ENCODE measurements at places on chromosomes 6 and 20. TPM values are rescaled to one million over a fixed set of nuclear protein-coding genes. Genes with fewer than 3 reads are reported as not detected.

ZC2HC1B gene
- total RNA-seq = not detected

SRSF12 gene
- not detected for total RNA-seq

TFAP2D gene
- total RNA-seq = not detected

SUN5 gene
- total RNA-seq = not detected

AGER gene
- 1,590 TPM for total RNA-seq

SLC12A5 gene
- total RNA-seq = 2.0 TPM

CTCFL gene
- not detected for total RNA-seq

FABP7 gene
- not detected for total RNA-seq

SLC22A23 gene
- total RNA-seq = 19.2 TPM

SIM1 gene
- not detected for total RNA-seq

BFSP1 gene
- 2.7 TPM for total RNA-seq

RUNX2 gene
- 4.6 TPM for total RNA-seq

- H3K36me3 ChIP-seq = no peaks in the 10 kb centered on the region
- no peaks in the 10 kb centered on the region for H3K27me3 ChIP-seq
- no peak for DNase-seq
- no peak overlapping the region for H3K4me3 ChIP-seq
- H3K27ac ChIP-seq = no peak overlapping the region
- peaks cover 26% of the 10 kb centered on the region for H3K4me1 ChIP-seq
Observed at GRCh38 chr20:57676589-57677583, 32.9 kb downstream of the PMEPA1 start.

- no peak for DNase-seq
- H3K4me3 ChIP-seq = no peak overlapping the region
- peaks cover 10% of the 10 kb centered on the region for H3K4me1 ChIP-seq
- no peaks in the 10 kb centered on the region for H3K27me3 ChIP-seq
- H3K36me3 ChIP-seq = no peaks in the 10 kb centered on the region
Observed at GRCh38 chr20:50744143-50744792, 12.9 kb downstream of the PARD6B start.

GRCh38 chr20:17952692-17953684, 15.6 kb downstream of the SNX5 start:
- no peaks in the 10 kb centered on the region for H3K27me3 ChIP-seq
- DNase-seq = no peak
- no peak overlapping the region for H3K27ac ChIP-seq
- H3K4me1 ChIP-seq = peaks cover 26% of the 10 kb centered on the region

- no peaks in the 10 kb centered on the region for H3K27me3 ChIP-seq
- H3K36me3 ChIP-seq = no peaks in the 10 kb centered on the region
- DNase-seq = no peak
- no peak overlapping the region for H3K4me3 ChIP-seq
- no peaks in the 10 kb centered on the region for H3K4me1 ChIP-seq
Observed at GRCh38 chr6:133262804-133263203, 21.6 kb downstream of the EYA4 start.

DNA sequence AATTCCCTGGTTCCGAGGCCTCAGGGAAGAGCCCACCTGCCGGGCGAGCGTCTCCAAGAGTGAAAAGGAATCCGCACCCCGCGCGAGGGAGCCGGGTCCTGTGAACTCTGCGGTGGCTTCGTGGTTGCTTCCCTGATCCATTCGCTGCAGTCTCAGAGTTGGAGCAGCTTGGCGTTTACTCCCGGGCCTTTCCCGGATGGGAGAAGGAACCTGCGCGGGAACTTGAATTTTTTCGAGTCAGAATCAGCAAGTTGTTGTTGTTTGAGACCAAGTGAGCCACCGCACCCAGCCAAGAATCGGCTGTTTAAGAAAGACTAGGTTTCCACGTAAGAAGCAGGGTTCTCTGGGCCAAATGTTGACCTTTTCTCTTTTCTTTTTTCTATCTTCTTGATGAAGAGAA, 12.9 kb downstream of the PRSS16 start:
- H3K27me3 ChIP-seq = peaks cover 50% of the 10 kb centered on the region
- H3K36me3 ChIP-seq = no peaks in the 10 kb centered on the region
- H3K4me3 ChIP-seq = no peak overlapping the region
- no peak overlapping the region for H3K27ac ChIP-seq
- H3K4me1 ChIP-seq = no peaks in the 10 kb centered on the region

DNA sequence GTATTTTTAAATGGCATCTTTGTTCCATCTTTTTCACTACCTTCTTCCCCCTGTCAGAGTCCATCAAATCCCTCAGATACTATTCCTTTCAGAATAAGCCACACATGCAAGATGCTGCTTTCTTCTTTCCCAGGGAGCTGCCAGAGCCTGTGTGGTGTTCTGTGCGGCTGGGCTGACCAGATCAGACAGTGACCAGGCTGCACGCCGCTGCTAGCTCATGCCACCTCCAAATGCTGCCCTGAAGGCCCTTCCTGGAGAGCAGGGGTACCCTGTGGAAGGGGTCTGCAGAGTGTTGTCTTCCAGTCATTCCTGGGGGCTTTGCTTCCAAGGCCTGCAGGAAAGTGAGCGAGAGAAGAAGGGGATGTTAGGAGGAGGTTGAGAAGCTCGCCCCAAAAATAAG, 179.1 kb upstream of the SUPT3H start:
- no peaks in the 10 kb centered on the region for H3K27me3 ChIP-seq
- DNase-seq = no peak
- no peak overlapping the region for H3K27ac ChIP-seq
- no peak overlapping the region for H3K4me3 ChIP-seq

DNA sequence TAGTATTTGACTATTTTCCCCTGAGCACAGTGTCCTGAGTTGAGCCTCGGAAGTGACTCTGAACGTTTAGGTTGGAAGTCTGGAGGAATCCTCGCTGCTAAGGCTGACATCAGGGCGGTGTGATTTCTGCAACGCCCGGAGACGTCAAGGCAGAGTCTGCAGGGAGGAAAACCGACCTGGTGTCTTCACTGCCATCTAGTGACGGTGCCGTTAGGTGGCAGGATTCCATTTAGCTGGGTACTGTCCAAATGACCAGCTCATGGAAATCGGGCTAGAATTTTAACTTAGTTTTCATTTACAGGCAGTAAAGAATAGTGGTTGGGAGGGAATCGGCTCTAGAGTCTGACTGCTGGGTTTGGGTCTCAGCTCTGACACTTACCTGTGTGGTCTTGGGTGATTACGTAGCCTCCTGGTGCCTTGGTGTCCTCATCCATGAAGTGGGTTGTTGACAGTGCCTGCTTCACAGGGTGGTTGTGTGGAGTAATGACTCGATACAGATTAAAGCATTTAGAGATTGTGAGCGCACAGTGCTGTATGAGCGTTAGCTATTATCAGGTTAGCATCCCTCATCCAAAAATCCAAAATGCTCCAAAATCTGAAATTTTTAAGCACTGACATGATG, 35.0 kb downstream of the FOXF2 start:
- no peaks in the 10 kb centered on the region for H3K36me3 ChIP-seq
- no peaks in the 10 kb centered on the region for H3K4me1 ChIP-seq
- no peaks in the 10 kb centered on the region for H3K27me3 ChIP-seq
- H3K27ac ChIP-seq = no peak overlapping the region
- H3K4me3 ChIP-seq = no peak overlapping the region
- DNase-seq = no peak

DNA sequence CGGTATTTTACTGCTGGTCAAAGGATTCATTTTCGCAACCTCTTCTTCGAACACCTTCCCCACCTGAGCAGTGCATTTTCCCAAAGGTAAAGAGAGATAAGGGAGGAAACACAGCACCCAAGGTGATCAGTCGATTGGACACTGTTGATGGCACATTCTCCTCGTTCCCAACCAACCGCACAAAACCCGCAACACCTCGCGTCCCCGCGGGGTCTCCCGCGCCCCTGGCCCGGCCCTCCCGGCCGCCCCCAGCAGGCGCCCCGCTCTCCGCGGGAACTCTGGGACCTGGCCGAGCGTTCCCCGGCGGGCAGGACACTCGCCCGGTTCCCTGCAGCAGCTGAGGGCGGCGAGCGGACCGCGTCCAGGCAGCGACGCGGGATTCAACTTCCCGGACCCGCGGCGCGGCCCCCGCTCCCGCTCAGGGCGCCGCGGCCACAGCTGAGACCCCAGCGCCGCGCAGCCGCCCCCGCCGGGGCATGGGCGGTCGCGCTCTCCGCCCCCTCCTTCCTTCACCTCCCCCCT, 506 bp downstream of the RGS17 start:
- H3K36me3 ChIP-seq = no peaks in the 10 kb centered on the region
- H3K27me3 ChIP-seq = peaks cover 41% of the 10 kb centered on the region
- DNase-seq = peak; percentile 49
- H3K4me3 ChIP-seq = peak overlapping the region; percentile 56

DNA sequence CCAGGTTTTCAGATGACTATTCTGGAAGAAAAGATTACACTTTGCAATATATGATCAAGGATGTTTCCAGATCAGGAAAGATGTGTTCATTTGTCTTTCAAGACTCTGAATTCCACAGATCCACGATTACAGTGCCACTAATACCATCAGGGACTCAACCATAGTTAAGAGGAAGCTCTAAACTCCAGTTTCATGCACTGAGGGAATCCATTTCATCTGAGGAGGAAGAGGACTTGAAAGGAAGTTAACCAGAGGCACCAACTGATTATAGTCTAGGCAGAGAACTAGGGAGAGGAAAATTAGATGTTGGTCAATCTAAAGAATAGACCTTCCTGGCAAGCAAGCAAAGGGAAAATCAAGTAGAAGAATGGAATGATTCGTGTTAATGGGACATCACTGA, 218.3 kb upstream of the PRDM1 start:
- H3K27ac ChIP-seq = no peak overlapping the region
- DNase-seq = no peak
- no peaks in the 10 kb centered on the region for H3K27me3 ChIP-seq
- no peaks in the 10 kb centered on the region for H3K36me3 ChIP-seq
- no peak overlapping the region for H3K4me3 ChIP-seq
- peaks cover 2% of the 10 kb centered on the region for H3K4me1 ChIP-seq

DNA sequence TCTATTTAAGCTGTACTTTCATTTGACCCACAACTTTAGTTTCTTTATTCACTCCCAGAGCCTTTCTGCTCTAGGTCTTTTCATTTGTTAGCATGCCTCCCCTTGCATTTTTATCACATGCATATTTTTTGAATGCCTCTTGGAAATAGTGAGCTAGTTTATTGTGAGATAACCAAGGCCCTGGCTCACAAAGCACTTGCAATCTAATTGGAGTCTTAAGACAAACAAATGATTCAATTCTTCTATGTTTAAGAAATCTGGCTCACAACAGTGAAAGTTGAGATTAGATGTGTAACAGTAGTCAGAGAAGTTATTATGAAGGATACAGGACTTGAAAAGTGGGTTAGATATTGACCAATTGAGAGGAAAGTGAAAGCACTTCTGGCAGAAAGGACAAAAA, 173.4 kb downstream of the MOXD1 start:
- H3K27me3 ChIP-seq = no peaks in the 10 kb centered on the region
- no peaks in the 10 kb centered on the region for H3K36me3 ChIP-seq

- H3K36me3 ChIP-seq = peaks cover 51% of the 10 kb centered on the region
- no peaks in the 10 kb centered on the region for H3K27me3 ChIP-seq
- no peak overlapping the region for H3K27ac ChIP-seq
- no peak overlapping the region for H3K4me3 ChIP-seq
- no peak for DNase-seq
Observed at GRCh38 chr20:2986466-2986865, 57.0 kb upstream of the GNRH2 start.

GRCh38 chr20:59063358-59064213, 21.0 kb upstream of the PRELID3B start:
- no peaks in the 10 kb centered on the region for H3K36me3 ChIP-seq
- no peaks in the 10 kb centered on the region for H3K4me1 ChIP-seq
- no peaks in the 10 kb centered on the region for H3K27me3 ChIP-seq
- no peak overlapping the region for H3K27ac ChIP-seq
- no peak overlapping the region for H3K4me3 ChIP-seq

- no peak overlapping the region for H3K4me3 ChIP-seq
- no peaks in the 10 kb centered on the region for H3K36me3 ChIP-seq
- no peaks in the 10 kb centered on the region for H3K27me3 ChIP-seq
- H3K27ac ChIP-seq = no peak overlapping the region
- no peak for DNase-seq
Observed at GRCh38 chr6:14597090-14597489, 479.5 kb downstream of the CD83 start.

GRCh38 chr6:137630666-137631065, 136.5 kb upstream of the OLIG3 start:
- no peak for DNase-seq
- H3K27ac ChIP-seq = no peak overlapping the region
- H3K4me1 ChIP-seq = no peaks in the 10 kb centered on the region
- no peaks in the 10 kb centered on the region for H3K27me3 ChIP-seq
- no peaks in the 10 kb centered on the region for H3K36me3 ChIP-seq

DNA sequence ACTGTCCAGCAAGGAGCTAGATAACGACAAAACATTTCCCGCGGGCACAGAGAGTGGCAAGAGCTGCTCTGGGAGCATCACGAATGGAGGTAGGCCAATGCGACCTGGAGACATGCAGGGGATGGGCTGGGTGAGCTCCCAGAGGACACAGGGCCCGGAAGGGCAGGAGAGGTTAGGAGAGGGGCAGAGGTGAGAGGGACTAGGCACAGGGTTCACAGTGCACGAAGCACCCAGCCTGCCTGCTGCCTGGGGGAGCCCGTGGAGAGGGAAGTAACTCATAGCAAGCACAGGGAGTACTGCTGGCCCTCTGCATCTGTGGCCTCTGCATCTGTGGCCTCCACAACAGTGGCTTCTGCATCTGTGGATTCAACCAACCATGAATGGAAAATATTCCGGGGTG, 126.5 kb downstream of the HUS1B start:
- no peaks in the 10 kb centered on the region for H3K4me1 ChIP-seq
- H3K27ac ChIP-seq = no peak overlapping the region
- H3K27me3 ChIP-seq = no peaks in the 10 kb centered on the region
- H3K4me3 ChIP-seq = no peak overlapping the region
- DNase-seq = no peak
- H3K36me3 ChIP-seq = peaks cover 35% of the 10 kb centered on the region

- no peak overlapping the region for H3K27ac ChIP-seq
- H3K36me3 ChIP-seq = no peaks in the 10 kb centered on the region
- H3K27me3 ChIP-seq = no peaks in the 10 kb centered on the region
- no peaks in the 10 kb centered on the region for H3K4me1 ChIP-seq
- H3K4me3 ChIP-seq = no peak overlapping the region
Observed at GRCh38 chr6:119390247-119390793, 40.8 kb upstream of the MAN1A1 start.

DNA sequence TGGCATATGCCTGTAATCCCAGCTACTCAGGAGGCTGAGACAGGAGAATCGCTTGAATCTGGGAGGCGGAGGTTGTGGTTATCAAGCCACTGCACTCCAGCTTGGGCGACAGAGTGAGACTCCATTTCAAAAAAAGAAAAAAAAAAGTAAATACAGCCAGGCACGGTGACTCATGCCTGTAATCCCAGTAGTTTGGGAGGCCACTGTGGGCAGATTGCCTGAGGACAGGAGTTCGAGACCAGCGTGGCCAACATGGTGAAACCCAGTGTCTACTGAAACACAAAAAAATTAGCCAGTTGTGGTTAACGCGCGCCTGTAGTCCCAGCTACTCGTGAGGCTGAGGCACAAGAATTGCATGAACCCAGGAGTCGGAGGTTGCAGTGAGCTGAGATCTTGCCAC, 1.5 kb upstream of the NINL start:
- DNase-seq = peak; percentile 29
- peaks cover 9% of the 10 kb centered on the region for H3K27me3 ChIP-seq
- H3K27ac ChIP-seq = no peak overlapping the region
- no peaks in the 10 kb centered on the region for H3K36me3 ChIP-seq
- H3K4me3 ChIP-seq = no peak overlapping the region
- H3K4me1 ChIP-seq = peaks cover 11% of the 10 kb centered on the region

All from upper lobe of right lung (tissue), 1 donor.